Lung microvascular endothelial cell (primary cell): ENCODE measurements at places on chromosomes 7 and 10.

GRCh38 chr10:11610826-11611247 lies 613 bp downstream of the USP6NL start:
- DNase-seq, result peak; percentile 44

DNA sequence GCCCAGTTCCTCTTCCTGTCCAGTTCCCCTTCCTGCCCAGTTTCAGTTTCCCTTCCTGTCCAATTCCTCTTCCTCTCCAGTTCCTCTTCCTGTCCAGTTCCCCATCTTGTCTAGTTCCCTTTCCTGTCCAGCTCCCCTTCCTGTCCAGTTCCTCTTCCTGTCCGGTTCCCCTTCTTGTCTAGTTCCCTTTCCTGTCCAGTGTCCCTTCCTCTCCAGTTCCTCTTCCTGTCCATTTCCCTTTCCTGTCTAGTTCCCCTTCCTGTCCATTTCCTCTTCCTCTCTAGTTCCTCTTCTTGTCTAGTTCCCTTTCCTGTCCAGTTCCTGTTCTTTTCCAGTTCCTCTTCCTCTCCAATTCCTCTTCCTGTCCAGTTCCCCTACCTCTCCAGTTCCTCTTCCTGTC lies 68.1 kb upstream of the ADCY1 start:
- no peak for DNase-seq

GRCh38 chr10:4281190-4281825 lies 496.3 kb upstream of the KLF6 start:
- DNase-seq, result no peak

DNA sequence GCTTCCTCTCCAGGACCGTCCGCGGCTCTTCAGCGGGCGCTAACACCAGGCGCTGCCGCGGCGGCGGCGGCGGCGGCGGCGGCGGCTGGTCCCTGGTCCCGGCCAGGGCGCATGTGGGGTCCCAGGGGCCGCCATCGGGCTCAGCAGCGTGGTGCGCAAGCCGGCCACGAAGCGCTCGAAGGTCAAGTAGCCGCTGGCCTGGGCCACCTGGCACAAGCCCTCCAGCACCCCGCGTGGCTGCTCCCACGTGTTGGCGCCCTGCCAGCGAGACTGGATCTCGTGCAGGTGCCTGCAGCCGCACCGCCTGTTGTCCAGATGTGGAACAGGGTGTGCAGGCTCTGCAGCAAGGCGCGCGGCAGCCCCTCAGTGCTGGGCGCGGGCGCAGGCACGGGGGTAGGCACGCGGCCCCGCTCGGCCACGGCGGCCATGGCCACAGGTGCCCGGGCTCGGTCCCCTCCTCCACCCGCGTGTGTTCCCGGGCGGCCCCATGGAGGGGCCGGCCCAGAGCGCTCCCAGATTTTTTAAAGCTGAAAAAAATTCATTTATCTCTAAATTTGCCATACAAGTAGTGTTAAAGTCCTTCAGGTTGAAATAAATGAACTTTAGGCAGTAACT lies 884.2 kb upstream of the ZNF722 start:
- DNase-seq, result no peak

DNA sequence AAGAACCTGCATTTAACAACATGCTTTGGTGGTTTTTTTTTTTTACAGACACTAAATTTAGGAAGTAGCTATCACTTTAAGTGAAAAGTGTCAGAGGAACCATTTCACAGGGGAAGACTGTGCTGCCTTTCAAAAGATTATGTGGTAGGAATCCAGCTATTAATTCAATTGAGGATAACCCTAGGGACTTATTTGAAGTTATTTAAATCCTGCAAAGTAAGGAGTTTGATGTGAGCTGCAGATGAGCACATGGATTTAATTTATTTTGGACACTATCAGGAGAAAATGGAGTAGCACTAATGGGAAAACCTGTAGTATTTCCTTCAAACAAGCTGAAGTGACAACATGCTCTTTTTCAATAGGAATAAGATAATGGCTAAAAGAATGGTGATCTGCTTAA lies 419.8 kb downstream of the ANKRD7 start:
- no peak for DNase-seq

GRCh38 chr10:59268460-59268859 lies 92.0 kb downstream of the PHYHIPL start:
- no peak for DNase-seq

GRCh38 chr7:137469191-137469811 lies 125.8 kb upstream of the PTN start:
- peak; percentile 94 for DNase-seq

- no peak for DNase-seq
Measured at GRCh38 chr10:106898446-106898845, 266.1 kb downstream of the SORCS1 start.

GRCh38 chr10:121566755-121567154 lies 31.5 kb downstream of the FGFR2 start:
- DNase-seq, result no peak

DNA sequence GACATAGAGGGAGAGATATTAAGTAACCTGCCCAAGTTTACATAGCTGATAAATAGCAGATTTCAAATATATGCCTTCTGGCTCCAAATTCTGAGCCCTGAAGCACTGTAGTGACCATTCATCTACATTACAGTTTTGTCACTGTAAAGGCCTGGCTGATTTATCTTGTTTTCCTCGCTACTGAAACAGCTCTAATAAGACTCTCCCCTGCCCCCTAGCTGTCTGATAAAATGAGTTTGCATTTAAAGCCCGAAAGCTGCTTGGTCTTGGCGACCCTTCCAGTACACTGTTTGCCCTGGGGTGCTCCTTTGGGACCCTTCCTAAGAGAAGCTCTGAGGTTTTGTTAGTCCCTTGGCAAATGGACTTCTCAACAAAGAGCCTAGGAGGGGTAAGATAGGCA lies 59.7 kb upstream of the RAB11FIP2 start:
- peak; percentile 69 for DNase-seq

DNA sequence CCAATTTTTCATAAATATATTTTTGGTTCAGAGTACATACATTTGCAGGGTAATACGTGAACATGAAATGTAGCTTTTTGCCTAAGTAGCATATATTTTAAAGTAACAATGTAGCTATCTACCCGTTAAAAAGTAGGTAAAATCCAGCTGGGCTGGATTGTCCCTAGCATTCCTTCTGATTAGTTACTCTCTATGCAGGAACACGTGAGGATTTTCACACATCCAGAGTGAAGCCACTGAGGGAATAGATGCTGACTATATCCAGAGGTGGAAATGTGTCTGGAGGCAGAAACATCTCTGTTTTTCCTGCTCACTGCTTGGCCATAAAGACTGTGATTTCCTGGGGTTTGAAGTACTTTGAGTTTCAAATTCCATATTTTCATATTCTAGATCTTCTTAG lies 338.9 kb upstream of the KIAA1217 start:
- DNase-seq, result no peak

DNA sequence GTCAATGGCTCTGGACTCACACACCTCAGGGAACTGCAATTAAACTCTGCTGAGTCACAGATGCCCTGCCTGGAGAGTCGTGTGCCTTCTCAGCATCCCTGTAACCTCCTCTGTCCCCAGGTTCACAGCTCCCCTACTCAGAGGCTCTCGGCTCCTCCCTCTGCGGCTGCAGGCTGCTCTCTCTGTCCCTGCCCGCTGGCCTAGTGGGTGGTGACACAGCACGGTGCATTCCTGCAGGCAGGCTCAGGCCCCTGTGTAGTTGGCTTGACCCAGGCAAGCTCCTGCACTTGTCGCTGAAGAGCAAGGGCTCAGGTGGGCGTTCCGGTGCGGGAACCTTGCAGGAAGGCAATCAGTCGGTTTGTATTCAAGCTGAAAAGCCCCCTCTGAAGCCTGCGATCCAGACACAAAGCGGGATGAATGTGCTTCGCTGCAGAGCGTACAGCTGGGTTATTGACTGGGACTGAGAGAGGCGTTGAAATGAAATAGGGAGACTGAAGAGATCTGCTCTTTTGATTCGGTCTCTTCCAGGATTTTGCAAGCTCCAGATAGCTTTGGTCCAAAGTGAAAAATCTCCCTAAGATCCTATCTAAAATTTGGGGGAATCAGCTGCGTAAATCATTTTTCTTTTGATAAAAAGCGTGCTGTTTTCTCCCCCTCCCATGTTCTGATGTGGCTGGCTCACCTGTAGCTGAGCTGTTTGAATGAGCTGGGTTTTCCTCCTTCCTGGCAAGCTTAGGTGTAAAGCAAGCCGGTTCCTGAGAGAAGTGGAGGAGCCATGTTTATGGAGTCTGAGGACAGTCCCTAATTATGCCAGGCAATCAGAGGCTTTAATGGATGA lies 208.7 kb upstream of the PHYHIPL start:
- DNase-seq, result no peak

DNA sequence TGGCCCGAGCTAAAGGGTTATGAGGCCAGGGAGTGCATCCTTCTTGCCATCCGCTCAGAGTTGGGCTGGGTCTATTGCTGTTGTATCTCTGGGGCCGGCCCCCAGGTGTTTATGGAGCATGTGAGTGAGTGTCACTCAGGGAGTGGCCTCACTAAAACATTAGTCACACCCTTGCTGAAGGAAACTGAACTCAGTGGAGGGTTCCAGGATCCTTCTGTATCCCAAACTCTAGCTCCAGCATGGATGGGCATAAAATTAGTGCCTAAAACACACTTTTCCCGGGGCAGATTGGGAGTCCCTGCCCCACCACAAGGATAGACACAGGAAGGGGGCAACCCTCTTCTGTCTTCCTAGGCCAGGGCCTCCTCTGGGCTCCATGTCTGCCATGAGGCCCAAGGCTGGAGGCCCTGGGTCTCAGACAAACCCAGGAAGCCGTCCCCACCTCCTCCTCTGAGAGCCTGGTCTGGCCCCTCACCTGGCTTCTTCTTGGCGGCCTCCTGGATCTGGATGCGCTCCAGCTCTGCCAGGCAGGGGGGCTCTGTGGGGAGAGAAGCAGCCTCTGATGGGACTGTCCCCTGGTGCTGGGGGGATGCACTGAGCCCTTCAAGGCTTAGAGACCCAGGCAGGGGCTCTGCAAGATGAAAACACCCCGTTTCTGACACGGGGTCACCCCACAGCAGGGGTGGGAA lies 24.5 kb downstream of the SPOCK2 start:
- DNase-seq, result no peak

DNA sequence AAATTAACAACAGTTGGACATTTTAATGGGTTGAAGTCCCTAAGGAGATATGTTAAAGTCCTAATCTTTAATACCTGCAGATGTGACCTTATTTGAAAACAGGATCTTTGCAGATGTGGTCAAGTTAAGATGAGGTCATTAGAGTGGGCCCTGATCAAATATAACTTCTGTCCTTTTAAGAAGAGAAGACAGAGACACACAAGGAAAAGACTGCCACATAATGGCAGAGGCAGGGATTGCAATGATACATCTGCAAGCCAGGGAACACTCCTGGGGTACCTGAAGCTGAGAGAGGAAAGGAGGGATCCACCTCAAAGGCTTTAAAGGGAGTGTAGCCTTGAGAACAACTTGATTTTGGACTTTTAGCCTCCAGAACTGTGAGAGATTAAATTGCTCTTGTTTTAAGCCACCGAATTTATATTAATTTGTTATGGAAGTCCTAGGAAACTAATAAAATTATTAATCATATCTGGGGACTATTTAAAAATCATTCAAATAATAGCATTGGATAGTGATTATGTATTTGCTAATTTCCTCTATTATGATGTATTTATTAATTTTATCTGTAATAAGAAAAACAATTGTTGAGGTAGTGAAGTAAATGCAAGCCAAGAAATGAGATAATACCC lies 700.0 kb upstream of the PCDH15 start:
- peak; percentile 7 for DNase-seq

- no peak for DNase-seq
Measured at GRCh38 chr7:157628456-157628855, 291.7 kb downstream of the DNAJB6 start.

DNA sequence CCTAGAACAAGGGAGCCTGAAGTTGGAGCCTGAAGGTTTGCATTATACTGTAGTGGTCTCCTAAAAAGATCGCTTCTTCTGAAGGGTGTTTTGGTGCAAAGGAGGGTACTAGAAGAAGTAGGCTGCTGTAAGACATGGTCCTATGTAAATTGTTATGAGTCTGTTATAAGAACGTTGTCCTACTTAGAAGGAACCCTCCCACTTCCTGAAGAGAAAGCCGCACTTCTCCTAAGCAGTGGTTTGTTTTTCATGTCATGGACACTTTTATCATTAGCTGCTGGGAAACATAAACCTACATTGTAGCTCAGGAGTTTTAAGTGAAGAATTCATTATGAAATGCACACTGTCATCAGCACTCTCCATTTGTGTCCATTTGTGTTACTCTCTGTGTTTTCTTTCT lies 129.1 kb upstream of the ITGB1 start:
- DNase-seq, result no peak

GRCh38 chr10:128710098-128710797 lies 584.0 kb upstream of the MKI67 start:
- DNase-seq, result no peak

GRCh38 chr10:101889256-101890210 lies 45.9 kb upstream of the KCNIP2 start:
- peak; percentile 77 for DNase-seq

- DNase-seq, result no peak
Measured at GRCh38 chr7:119842337-119842736, 430.6 kb upstream of the KCND2 start.

DNA sequence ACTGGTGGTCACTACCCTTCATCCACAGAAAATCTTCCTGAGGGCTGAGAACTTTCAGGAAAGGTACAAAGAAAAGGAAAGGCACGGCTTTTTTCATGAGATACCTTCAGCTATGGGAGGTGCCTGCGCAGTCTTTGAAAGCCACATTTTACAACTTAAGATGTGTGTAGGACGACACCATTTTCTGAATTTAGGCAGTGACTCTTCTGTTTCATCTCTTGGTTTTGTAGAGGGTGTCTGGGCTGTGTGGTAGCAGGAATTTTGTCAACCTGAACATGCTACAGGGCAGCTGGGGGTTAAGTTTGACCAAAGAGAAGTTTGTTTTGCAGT lies 138.1 kb downstream of the NRP1 start:
- DNase-seq, result no peak

DNA sequence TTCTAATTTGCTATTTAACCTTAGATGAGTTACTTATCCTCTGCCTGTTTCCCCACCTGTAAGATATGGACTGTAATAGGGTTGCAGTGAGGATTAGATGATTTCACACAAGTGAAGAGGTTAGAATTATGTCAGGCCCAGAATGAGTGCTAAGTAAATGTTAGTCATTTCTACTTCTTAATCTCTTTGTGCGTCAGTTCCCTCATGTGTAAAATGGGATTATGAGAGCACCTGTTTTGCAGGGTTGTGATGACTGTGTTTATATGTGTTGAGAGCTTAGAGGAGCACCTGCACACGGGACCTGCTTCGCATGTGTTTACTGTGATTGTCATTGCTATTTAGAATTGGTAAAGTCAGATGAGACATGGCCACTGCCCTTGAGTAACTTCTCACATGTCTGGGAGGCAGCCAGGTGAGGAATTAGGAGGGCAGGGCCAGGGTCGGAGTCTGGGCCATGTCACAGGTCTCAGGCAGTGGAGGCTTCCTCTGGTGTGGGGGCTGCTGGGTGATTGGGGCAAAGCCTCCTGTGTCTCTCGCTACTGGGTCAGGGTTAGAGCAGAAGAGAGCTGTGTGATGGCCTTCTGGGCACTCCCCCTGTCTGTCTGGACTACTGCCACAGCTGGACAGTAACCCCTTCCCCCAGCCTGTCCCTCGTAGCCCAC lies 106.7 kb downstream of the WDFY4 start:
- no peak for DNase-seq

DNA sequence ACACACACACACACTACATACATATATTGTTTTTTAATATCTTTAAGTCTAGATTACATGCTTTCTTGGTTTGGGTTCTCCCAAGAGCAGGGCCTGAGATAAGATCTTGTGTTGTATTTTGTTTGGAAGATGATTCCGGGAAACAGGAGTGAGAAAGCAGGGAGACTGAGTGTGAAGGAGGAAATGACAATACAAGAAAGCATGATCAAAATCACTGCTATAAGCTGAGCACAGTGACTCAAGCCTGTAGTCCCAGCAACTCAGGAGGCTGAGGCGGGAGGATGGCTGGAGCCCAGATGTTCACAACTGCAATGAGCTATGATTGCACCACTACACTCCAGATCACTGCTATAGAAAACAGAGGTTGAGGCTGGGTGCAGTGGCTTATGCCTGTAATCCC lies 267.6 kb downstream of the SKIDA1 start:
- DNase-seq, result peak; percentile 60
